ENCODE measurements at places on chromosomes 7 and 10.

GRCh38 chr7:141076377-141076776 lies 2.5 kb downstream of the TMEM178B start:
- DNase-seq, result no peak

DNA sequence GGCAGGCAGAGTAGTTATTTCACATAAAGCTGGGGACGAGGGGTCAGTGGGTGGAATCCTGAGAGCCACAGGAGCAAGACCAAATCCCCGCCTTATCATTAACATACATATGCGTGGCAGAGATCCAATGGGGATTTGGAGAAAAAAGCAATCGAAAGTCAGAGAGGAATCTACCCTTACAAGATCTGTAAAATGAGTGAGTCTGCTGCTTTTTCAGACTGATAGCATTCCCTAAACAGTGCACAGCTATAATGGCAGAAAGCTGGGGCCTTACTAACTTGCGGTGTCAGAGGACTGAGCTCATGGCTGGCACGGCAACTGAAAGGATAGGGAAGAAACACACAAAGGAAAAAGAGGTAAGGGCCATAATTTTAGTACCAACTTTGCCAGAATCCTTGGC lies 25.0 kb downstream of the GPR22 start:
- no peak for DNase-seq

- no peak for DNase-seq
These were observed 743 bp downstream of the ADAP1 start for GRCh38 chr7:953547-954327.

GRCh38 chr7:23912065-23912464 lies 202.0 kb downstream of the STK31 start:
- no peak for DNase-seq

GRCh38 chr7:109136893-109137292 lies 567.2 kb downstream of the DNAJB9 start:
- no peak for DNase-seq

GRCh38 chr7:152596824-152597223 lies 79.1 kb downstream of the XRCC2 start:
- DNase-seq, result no peak

GRCh38 chr10:70815504-70816219 lies at the start of gene SGPL1:
SGPL1 (plus strand) TSS chr10:70815948; CDS start chr10:70816854, 906 bp downstream.
- peak; percentile 61 for DNase-seq

GRCh38 chr10:1499359-1499957 lies 237.9 kb downstream of the ADARB2 start:
- DNase-seq, result no peak

GRCh38 chr10:126950401-126951105 lies 45.3 kb downstream of the DOCK1 start:
- no peak for DNase-seq

DNA sequence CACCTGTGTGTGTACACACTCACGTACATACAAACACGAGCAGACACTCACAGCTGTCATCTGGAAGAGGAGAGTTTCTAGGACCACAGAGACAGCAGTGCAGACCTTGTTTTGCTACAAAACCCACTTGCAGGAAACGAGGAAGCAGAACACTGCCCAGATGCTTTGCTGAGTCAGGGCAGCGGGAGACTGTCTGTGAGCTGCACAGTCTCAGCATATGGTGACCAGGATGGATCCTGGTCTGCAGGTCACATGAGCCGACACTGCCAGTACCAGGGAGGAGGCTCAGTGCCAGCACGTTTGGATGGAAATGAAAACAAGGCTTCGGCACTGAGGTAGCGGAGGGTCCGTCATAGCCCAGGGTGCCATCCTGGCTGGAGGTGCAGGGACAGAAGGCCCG lies 117.6 kb upstream of the DPP6 start:
- DNase-seq, result no peak

- no peak for DNase-seq
These were observed 352.0 kb downstream of the PCLO start for GRCh38 chr7:82810558-82811259.

- no peak for DNase-seq
These were observed 218.3 kb downstream of the PTPRN2 start for GRCh38 chr7:158369290-158369689.

- no peak for DNase-seq
These were observed 227.6 kb downstream of the FZD1 start for GRCh38 chr7:91491868-91492267.

- peak; percentile 22 for DNase-seq
These were observed 33.0 kb downstream of the PLEKHA1 start for GRCh38 chr10:122407375-122408125.

DNA sequence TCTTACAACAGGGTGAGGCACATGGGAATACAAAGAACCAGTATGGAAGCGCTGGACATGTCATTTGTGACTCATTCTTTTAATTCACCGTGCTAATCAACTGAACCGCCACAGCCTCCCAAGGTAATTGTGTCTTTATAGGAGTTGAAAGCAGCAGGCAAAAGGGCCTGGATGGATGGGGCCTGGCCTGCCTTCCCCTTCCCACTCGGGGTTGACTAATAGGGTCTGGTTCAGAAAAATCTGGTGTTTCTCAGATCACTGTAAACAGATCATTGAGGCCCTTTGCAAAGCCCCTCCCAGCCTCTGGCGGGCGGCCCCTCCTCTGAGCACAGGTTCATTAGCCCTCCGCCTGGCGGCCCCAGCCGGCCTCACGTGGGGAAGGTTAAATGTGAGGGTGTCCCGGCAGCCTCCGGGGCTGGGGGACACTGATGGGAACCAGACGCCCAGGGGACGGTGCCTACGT lies 100.8 kb downstream of the EBF3 start:
- DNase-seq, result no peak

- DNase-seq, result no peak
These were observed 147.8 kb upstream of the GPR22 start for GRCh38 chr7:107322015-107322414.

- peak; percentile 11 for DNase-seq
These were observed 7.0 kb upstream of the GBX1 start for GRCh38 chr7:151174246-151175046.

- DNase-seq, result no peak
These were observed 96.0 kb downstream of the VIPR2 start for GRCh38 chr7:159048656-159049055.

- no peak for DNase-seq
These were observed 1050.9 kb upstream of the C7orf33 start for GRCh38 chr7:147539685-147540084.

DNA sequence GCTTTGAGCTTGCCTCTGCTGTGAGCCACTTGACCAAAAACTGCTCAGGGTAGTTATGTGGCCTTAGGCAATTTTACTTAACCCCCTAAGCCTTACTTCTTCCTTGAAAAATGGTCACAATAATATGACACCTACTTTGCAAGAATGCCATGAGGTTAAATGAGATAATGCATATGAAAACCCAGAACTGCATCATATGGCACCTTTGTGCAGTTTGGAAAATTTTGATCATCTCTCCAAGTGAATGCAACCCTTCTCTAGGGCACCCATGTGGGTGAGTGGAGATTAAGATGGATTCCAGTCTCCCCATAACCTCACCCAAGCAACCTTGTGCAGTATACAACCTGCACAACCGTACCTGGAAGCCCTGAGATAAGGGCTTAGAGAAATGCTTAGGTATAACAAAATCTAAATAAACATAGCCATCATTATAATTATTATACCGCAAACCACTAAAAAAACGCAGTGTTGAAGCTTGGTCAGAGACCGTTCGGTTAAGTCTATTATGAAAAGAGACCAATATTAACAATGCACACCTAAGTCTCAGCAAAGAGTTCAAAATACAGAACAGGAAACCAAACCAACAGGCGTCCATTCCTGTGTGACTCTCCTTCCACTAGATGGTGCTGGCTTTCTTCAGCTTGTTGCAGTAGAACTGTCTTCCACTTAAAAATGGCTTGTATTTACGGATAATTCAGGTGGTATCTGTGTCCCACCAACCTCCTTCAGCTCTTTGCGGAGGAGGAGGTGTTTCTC lies 21.0 kb upstream of the ASB15 start:
- no peak for DNase-seq

- DNase-seq, result no peak
These were observed 8.4 kb upstream of the HYCC1 start for GRCh38 chr7:23022258-23022769.

GRCh38 chr10:3980660-3981059 lies 195.7 kb upstream of the KLF6 start:
- DNase-seq, result no peak

- DNase-seq, result no peak
These were observed 101.4 kb downstream of the ZNF365 start for GRCh38 chr10:62475551-62475950.

- DNase-seq, result no peak
These were observed 19.0 kb downstream of the MTPN start for GRCh38 chr7:135958173-135958572.

- DNase-seq, result no peak
These were observed 1.7 kb downstream of the RALA start for GRCh38 chr7:39624935-39625694.

DNA sequence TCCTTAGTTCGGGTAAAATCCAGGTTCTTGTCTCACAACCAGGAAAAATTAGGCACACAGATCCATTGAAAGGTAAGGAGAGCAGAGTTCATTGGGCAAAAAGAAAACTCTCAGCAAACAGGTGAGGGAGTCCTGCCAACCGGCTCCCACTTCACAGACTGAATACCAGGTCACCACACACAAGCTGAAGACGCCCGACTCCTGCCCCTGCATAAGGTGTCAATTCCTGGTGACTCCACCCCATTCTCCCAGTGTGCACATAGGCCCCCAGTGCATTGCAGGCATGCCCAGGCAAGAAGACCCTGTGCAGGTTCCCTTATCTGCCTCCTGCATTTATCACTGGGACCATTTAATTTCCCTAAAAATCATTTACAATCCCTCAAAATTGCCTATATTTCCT lies 354.6 kb downstream of the LRRTM3 start:
- no peak for DNase-seq

DNA sequence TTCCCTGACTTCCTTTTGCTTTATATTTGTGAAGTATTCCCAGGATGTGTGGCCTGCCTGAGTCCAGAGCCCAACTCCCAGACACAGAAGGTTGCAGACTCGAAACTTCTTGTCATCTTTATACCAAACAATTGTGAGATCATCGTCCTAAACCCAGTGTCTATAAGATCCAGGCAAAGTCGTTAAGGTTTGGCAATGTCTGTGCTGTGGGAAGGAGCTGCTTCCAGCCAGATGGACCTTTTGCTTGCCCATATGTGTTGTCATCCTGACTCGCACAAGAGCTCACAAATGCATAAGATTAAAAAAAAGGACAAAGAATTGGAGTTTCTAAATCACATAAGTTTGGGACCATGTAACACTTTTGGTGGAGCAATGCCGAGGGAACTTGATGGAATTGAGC lies 37.0 kb downstream of the WNT2 start:
- no peak for DNase-seq

- no peak for DNase-seq
These were observed 37.4 kb upstream of the EEPD1 start for GRCh38 chr7:36115448-36116321.

DNA sequence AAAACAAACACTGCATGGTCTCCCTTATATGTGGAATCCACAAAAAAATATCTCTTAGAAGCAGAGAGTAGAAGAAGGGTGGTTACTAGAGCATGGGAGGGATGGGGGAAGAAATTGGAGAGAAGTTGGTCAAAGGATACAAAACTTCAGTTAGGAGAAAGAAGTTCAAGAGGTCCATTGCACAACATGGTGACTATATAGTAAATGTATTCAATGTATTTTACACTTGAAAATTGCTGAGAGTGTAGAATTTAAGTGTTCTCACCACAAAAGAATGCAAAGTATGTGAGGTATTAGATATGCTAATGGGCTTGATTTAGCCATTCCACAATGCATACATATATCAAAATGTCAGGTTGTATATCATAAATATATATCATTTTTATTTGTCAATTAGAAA lies 232.0 kb upstream of the CELF2 start:
- no peak for DNase-seq

- no peak for DNase-seq
These were observed 4.4 kb downstream of the SEMA3A start for GRCh38 chr7:84190016-84190705.

DNA sequence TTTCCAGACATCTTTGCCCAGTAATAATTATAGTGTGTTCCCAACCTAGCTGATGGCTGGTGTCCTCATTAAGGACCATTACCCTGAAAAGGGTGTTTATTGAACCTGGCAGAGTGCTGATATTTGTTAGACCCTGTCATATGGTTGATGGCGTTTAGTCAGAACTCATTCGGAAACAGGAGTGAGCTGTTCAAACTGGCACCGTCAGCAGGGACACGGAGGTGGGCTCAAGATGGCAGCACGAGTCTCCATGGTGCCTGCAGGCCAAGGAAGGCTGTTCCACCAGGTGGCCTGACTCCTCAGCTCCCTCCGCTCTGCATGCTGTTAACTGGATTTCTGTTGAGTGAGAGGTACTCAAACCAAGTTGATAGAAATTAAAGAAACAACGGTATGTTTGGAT lies 589.1 kb upstream of the MGMT start:
- no peak for DNase-seq

GRCh38 chr7:151663382-151664100 lies 143.8 kb upstream of the RHEB start:
- no peak for DNase-seq

- no peak for DNase-seq
These were observed 42.5 kb downstream of the C7orf25 start for GRCh38 chr7:42869131-42870020.

GRCh38 chr7:83413424-83413823 lies 235.5 kb downstream of the SEMA3E start:
- DNase-seq, result no peak

DNA sequence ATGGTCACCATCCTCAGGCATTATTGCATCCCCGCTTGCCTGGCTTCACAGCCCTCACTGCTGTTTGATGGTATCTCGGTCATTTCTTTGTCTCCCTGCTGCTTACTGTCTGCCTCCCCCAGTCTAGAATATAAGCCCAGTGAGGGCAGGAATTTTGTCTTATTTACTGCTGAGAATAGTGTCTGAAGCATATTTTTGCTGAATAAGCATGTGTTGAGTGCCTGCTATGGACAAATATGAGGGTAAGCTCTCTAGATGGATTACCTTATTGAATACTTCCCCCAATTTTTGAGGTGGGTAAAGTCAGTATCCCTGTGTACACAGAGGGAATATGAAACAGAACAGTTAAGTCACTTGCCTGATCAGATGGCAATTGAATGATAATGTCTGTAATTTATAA lies 36.5 kb upstream of the CABCOCO1 start:
- DNase-seq, result no peak

- DNase-seq, result no peak
These were observed 37.5 kb downstream of the SMURF1 start for GRCh38 chr7:99106411-99106810.

DNA sequence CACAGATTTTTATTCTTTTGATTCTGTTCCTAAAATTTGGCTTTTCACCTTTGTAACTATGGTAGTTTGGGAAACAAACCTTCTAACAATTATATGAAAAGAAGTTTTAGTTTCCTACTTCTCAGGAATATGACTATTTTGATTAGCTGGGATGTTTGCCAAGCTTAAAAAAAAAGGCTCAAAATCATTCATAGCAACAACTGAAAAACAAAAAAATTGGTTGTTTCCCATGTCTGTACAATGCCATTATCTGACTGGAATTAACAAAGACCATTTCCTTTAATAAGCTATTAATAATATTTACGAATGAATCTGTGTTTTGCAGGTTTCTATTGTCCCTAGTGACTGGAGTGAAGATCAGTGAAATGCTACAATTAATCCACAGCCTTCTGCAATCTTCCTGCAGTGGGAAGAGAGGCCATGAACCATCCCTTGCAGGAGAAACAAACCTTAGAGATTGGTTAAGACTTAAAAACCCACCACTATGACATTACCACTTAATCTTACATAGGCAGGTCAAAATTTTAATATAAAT lies 4.2 kb downstream of the PURB start:
- no peak for DNase-seq

All from stimulated activated naive CD4-positive, alpha-beta T cell (primary cell).